ENCODE measurements at places on chromosomes 3 and 15.

GRCh38 chr15:40354408-40355171 is 3.4 kb upstream of the DISP2 start:
- DNase-seq, result peak; percentile 8

DNA sequence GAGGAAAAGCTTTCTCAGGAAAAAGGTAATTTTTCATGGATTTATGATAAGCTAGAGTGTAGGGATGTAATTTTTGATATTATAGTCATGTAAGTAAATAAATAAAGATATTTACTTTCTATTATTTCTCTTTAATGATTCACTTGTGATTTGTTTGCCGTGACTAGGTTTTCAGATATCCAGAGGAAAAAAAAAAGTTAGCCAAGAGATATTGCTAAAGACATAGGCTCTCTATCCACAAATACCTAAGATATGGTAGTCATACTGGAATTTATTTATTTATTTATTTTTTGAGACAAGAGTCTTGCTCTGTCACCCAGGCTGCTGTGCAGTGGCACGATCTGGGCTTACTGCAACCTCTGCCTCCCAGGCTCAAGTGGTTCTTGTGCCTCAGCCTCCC is 59.9 kb downstream of the AP4E1 start:
- no peak for DNase-seq

DNA sequence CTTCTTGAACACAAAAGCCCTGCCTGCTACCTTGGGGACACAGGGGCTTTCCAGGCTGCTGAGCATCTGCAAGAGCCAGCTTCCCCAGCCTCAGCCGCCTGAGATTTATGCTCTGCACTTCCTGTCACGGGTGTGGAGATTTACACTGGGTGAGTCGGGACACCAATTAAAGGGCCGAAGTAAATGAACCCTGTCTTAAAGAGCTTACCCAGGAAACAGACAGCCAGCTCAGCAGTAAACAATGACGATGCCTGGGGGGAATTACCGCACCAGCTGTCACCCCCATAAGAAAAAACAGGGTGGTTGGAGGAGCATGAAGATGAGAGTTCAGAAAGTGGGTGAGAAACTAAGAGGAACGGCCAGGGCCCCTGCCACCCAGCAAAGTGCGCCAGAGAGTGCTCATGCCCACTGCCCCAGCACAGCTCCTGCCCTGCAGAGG is 37.5 kb upstream of the IQSEC1 start:
- DNase-seq, result no peak

DNA sequence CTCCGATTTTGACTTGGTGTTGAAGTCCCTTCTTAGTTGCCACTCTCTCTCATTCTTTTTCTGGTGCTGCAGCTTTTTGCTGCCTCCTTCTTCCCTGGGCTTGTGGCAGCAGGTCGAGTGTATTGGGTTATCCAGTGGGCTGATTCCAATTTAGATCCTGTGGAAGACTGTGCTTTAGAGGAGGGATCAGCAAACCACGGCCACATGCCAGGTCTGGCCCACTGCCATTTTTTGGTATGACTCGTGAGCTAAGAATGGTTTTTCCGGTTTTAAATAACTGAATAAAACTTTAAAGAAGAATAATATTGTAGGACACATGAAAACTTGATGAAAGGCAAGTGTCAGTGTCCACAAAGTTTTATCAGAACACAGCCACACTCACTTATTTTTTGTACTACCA is 330.5 kb downstream of the ROBO2 start:
- DNase-seq, result no peak

DNA sequence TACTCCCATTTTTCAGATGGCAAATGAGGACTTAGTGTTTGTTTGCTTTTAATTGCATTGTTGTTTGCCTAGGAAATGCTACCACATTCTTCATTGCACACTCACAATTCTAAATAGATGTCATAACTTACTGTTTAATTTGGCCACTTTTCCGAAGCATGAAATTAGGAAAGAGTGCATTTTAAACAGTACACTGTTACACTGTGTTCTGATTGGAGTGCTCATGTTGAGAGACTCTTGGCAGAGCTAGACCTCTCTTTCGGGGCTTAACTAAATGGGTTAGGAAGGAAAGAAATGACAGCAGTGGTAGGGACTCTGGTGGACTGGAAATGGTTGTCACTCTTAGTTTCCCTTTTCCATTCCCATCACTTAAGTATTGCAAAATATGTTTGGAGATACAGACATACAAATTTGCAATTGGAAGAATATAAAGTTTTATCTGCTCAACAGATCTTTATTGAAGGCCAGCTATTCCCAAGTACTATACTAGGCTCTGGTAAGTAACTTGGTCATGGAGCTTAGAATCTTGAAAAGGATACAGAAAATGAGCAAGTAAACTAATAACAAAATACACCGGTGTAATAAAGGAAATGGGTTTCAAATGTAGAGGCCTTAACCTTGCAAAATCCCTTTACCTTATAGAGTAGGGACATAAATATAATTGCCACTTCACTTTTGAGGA is 90.2 kb downstream of the DCUN1D1 start:
- DNase-seq, result no peak

- no peak for DNase-seq
Observed at GRCh38 chr15:95368755-95369601, 961.5 kb upstream of the NR2F2 start.
